Mesendoderm (in vitro differentiated cells): ENCODE measurements at places on chromosomes 12 and 14.
A peak's percentile ranks its signal among the peaks of the same experiment; 100 is the strongest.

GRCh38 chr14:70920608-70921007 is 13.3 kb downstream of the PCNX1 start:
- DNase-seq = no peak

DNA sequence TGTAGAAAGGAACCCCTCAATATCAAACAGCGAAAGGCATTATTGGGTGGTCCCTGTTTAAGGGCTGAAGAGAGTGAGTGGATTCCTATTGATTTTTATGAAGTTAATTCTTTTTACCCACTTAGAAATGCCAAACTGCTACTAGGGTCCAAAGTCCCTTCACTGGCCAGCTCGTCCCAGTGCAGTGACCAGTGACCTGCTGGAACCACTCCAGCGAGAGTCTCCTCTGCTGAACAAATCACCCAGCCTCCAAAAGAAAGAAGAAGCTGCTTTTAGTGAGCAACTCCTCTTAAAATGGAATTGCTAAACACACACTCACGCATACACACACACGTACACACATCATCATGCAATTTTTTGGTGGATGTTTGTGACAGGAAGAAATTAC is 198.2 kb upstream of the PLEKHG7 start:
- no peak for DNase-seq

DNA sequence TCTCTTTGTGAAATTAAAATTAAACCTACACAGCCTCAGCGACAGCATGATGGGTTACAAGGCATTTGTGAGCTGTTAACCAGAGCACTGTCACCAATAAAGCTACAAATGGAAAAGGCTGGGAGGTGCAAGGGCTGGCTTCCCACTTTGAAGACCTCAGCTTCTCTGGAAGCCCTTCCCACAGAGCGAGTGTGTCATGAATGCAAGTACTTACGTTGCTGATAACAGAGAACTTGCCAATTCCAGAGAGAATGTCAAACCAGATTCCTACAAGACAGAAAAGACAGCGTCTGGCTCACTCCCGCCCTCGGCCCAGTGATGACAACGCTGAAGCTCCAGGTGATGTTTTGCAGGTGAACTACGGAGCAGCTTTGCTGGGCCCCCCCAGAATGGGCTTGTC is 145.8 kb downstream of the NTF3 start:
- DNase-seq = peak; percentile 66

DNA sequence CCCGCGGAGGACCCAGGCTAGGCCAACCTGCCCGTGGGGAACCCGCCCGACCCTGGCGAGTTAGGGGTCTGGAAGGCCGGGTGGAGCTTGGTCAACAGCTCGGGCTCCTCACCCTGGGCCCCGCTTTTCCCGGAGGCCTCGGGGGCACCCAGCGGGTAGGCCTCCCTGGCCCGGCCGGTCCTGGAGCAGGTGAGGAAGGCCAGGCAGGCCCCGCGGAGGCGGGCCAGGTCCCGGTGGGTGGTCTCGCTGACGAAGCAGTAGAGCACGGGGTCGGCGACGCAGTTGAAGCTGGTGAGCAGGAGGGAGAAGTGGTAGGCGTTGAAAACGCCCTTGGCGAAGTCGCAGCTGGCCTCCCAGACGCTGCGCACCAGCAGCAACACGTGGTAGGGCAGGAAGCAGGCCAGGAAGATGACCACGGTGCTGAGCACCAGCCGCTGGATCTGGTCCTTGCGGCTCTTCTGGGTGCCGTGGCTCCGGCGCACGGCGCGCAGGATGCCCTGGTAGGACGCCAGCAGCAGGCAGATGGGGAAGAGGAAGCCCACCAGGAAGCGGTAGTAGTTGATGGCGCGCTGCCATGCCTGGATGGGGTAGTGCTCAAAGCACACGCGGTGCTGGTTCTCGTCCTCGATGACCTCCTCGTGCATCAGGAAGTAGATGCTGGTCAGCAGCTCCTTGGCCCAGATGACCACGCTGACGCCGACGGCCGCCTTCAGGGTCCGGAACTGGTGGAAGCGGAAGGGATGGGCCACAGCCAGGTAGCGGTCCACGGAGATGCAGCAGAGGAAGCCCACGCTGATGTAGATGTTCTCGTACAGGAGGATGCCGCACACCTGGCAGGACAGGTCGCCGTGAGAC is 10.3 kb downstream of the GPR68 start:
- no peak for DNase-seq

GRCh38 chr12:14454098-14454907 is 88.8 kb downstream of the ATF7IP start:
- peak; percentile 96 for DNase-seq

DNA sequence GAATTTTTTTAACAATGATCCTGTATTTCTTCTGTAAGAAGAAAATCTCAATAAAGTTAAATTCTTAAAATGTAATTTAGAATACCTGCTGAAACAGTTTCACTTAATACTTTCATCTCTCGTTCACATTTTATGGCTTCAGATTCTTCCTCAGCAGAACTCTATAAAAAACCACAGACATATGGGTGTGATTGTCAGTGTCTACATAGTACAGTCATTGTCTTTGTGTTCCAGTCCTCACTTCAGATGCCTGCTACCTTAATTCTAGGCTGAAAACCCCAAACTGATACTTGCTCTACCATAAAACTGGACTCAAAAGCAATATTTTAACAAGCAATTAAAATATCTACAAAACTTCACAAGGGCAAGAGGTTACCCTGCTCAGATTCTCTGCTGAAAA is 71.8 kb downstream of the DNAI7 start:
- DNase-seq = no peak

- DNase-seq = no peak
These were observed 52.7 kb downstream of the FBRSL1 start for GRCh38 chr12:132542661-132543060.

DNA sequence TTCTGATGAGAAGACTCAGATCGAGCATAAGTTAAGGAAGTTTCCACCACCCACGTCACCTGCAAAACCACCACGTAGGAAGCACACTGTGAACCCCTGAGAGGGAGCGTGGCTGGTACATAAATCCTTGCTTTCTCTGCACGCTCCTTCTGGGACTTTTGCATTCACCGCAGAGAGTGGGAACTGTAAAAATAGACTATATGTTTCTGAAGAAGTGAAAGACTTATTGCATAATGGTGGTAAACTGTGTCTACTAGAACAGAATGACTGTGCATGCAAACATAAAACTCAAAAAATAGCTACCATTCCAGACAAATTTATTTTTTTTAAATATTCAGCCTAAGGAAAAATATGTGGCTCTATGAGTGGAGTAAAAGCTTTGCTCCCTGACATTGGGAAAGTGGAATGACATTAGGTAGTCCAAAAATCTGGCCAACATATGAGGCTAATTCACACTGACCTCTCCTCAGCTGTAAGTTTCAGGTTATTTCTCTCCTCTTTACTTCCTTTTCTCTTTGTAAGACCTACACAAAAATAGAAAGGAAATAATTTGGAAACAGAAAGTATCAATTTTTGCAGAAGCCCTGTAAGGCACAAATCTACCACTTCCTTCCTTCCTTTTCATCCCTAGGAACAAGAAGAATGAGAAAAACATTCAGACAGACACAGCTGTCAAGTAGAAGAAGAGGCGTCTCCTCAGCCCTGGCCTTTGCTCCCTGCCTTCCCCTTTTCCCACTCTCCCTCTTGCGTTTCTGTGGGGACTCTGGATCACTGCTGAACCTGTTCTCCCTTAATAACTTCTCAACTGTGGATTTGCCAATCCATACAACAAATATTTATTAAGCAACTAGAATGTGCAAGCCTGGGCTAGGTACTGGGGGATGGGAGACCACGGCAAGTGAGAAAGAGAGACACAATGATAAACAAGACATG is 264.3 kb upstream of the FOXN3 start:
- no peak for DNase-seq

DNA sequence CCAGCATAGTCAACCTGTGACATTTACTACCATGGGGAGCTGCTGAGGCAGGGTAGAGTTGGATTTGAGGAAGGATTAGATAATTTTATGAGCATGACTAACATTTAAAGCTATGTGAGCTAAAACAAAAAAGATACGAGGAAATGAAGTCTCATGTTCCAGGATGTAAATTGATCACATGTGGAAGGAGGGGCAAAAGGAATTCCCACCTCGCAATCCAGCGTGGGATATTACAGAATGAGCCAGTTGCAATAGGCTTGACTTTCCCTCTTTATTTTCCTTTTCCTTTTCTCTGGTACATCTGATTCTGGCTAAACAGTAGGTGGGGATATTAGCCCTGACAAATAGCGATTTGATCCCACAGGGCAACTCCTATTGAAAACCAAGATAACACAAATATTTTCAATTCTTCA is 214.9 kb upstream of the HMGA2 start:
- peak; percentile 37 for DNase-seq

DNA sequence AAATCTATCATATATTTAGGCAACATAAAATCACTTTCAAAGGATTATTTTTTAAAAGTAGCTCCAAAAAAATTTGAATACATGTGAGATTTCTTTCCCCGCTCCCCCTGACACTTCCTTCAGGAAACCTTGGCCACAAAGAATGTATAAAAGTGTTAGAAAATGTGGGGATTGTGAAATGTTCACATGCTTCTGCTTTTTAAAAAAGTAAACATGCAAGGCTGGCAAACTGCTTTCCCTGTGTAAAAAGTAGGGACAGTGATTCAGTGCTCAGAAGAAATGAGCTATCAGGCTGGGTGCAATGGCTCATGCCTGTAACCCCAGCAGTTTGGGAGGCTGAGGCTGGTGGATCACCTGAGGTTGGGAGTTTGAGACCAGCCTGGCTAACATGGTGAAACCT is 26.6 kb downstream of the MBIP start:
- no peak for DNase-seq

DNA sequence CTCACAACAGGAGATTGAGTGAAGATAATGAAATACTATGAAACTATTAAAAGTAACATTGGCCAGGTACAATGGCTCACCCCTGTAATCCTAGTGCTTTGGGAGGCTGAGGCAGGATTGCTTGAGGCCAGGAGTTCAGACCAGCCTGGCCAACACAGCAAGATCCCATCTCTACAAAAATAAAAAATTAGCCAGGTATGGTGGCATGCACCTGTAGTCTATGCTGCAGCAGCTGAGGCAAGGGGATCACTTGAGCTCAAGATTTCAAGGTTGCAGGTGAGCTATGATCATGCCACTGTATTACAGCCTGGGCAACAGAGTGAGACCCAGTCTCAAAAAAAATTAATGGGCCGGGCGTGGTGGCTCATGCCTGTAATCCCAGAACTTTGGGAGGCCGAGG is 14.9 kb downstream of the RAD9B start:
- no peak for DNase-seq

- DNase-seq = no peak
These were observed 15.7 kb downstream of the CLEC4C start for GRCh38 chr12:7731486-7731885.

GRCh38 chr12:58310809-58311622 is 369.6 kb downstream of the ATP23 start:
- DNase-seq = peak; percentile 64

DNA sequence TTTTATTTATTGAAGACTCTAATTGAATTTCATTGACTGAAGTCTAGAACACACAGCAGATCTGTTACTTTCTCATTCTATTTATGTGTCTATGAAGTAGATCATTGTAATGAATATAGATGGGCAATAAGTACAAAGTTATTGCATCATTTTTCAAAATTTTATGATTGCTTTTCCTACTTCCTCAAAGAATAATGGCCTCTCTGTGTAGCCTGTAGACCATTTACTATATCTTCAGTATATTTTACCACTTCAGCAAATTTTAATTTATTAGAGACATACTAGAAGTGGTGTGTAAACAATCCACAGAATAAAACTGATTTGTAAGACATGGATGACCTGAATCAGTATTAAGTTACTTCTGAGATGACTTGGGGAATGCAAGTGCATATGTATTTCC is 291.7 kb upstream of the FAR2 start:
- DNase-seq = no peak

DNA sequence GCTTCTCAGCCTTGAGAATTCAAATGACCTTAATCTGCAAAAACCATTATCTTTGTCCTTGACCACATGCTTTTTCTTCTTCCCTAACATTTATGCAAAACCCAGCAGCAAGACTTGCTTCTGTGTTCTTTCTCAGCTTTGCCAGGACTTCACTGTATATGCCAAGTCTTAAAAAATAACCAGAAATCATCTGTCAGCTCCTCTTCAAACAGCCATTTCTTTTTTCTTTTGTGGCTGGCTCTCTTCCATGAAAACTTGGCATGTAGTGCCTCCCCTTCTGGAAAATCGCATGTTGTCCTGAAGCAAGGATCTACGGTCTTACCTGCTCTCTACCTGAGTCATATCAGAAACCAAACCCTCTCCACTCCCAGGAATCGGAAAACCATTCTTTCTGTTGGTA is 364.9 kb downstream of the RPS29 start:
- no peak for DNase-seq

DNA sequence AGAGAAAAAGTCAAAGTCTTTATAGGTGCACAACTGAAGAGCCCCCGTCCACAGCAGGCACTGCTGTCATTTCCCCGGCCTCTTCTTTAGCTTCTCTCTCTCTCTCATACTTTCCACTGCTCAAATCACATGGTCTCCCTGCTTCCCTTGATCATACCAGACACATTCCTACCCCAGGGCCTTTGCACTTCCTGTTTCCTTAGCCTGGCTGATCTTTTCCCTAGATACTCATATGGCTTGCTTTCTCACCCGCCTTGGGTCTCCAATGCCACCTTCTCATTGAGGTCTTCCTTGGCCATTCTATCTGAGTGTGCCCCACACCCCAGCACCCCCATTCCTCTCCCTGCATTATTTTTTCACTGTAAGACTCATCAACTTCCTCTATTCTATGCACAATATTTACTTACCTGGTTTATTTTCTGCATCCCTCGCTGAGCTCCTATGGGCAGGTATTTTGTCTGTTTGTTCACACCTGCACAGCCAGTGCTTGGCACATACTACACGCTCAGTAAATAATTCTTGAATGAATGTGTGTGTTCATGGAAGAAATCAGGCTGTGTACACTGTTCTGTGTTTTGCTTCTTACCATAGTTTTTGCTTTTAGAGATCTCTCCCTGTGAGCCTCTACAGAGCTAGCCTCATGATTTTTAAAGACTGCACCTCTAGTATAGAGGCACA is 31.9 kb downstream of the SERPINA1 start:
- peak; percentile 21 for DNase-seq

- DNase-seq = no peak
These were observed 13.4 kb downstream of the ACOT6 start for GRCh38 chr14:73625706-73626105.

GRCh38 chr12:2016862-2017545 is 12.7 kb upstream of the DCP1B start:
- no peak for DNase-seq

DNA sequence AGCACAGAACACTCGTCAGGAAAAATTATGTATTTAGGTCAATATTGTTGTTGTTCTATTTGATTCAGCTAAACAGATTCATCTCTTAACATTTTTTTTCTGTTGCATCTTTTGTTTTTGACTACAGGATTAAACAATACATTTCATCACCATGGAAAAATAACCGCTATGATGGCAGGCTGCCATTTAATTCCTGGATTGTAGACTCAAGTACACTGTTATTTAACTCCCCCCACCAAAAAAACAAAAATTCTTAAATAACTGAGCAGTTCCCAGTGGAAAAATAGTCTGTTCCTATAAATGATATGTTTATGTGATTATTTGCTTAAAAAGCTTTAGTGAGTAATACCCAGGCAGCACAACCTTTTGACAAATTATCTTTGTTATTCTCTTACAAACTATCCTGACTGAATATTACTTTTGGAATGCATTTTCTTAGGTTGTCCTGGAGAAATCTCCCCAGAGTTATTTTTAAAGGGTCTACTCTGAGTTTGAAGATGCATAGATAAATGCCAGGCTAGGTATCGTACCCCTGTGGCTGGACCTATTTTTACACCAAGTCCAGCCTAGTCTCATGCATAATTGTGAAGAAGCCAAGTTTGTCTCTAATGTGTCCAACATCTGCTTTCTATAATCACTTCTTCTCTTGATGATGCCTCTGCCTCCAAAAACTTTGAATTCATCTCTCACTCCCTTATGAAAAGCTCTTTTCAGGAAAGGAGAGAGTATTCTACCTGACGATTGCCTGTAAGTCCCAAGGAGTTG is 3.7 kb downstream of the KERA start:
- no peak for DNase-seq
